ENCODE measurements at places on chromosomes 6 and 20. TPM values are rescaled to one million over a fixed set of nuclear protein-coding genes. Genes with fewer than 3 reads are reported as not detected.

The SOD2 gene
- total RNA-seq = 456 TPM

The SMLR1 gene
- not detected for total RNA-seq

The ASIP gene
- not detected for total RNA-seq

The LY6G6F gene
- not detected for total RNA-seq

The GGT7 gene
- total RNA-seq = 18.2 TPM

The MAPK13 gene
- 34.1 TPM for total RNA-seq
